ENCODE measurements at places on chromosomes 11 and 22.

GRCh38 chr22:36117053-36117554 is 43.5 kb downstream of the APOL3 start:
- no peak for DNase-seq

DNA sequence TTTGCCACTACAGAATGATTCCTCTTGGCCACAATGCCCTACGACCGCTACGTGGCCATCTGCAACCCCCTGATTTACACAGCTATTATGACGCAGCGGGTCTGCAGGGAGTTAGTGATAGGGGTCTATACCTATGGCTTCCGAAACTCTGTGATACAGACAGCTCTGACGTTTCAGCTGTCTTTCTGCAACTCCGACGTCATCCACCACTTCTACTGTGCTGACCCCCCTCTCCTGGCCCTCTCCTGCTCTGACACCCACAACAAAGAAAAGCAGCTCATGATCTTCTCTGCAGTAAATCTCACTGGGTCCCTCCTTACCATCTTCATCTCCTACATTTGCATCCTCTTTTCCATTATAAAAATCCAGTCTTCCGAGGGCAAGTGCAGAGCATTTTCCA is 52.3 kb upstream of the OR5P2 start:
- DNase-seq, result no peak

DNA sequence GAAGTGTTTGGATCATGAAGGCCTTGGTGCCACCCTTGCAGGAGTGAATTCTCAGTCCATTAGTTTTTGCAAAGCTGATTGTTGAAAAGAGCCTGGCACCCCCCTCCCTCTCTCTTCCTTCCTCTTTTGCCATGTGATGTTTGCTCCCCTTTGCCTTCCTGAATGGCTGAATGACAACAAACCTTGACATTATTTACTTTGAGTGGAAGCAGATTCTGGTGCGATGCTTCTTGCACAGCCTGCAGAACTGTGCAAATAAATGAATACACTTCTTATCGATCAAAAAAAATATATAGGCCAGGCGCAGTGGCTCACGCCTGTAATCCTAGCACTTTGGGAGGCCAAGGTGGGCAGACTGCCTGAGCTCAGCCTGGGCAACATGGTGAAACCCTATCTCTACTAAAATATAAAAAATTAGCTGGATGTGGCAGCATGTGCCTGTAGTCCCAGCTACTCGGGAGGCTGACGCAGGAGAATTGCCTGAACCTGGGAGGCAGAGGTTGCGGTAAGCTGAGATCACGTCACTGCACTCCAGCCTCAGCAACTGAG is 2.0 kb upstream of the NARS2 start:
- no peak for DNase-seq

DNA sequence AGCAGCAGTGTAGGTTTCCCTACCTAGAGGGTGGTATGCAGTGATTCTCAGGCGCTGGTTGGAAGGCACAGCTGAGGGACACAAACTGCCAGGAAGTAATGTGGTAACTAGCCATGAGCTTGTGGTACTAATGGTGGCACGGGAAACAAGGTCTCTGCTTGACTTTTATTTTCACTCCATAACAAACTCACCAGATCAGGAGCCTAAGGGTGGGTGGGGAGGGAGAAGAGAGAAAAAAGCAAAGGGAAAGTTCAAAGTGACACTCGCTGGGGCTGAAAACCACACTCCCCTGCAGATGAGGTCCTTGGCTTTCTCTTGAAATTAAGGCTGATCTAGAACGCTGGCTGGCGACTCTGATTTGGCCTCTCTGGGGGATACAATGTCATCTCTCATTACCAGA is 22.0 kb downstream of the TRAF6 start:
- DNase-seq, result no peak

DNA sequence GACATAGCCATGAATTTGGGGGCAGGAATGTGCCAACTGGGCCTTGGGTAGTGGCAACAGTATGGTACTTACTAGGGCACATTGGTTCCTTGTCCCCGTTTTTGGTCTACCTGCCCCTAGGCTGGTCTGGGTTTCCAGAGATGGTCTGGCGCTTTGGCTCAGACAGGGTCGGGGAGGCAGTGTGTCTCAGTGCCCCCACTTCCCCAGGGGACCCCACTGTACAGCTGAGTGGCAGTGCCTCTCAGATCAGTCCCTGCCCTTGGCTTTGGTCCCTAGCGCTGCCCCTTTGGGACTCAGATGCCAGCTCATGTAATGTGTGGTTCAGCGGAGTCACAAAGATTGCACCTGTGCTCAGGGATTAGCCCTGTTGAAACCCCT is 3.3 kb downstream of the RIC8A start:
- DNase-seq, result no peak

GRCh38 chr11:120129570-120129969 is 8.3 kb downstream of the TRIM29 start:
- DNase-seq, result no peak

DNA sequence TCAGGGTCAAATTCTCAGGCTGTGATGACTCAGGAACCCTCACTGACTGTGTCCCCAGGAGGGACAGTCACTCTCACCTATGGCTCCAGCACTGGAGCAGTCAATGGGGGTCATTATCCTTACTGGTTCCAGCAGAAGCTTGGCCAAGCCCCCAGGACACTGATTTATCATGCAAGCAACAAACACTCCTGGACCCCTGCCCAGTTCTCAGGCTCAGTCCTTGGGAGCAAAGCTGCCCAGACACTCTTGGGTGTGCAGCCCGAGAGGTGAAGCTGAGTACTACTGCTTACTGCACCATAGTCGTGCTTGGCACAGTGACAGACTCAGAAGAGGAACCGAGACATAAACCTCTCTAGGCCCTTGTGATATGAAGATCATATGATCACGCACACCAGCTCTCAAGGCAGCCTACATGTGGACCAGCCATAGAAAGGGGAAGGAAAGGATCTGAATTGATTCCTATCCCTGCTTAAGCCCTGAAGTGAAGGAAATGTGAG is 58.2 kb downstream of the ZNF280B start:
- no peak for DNase-seq

DNA sequence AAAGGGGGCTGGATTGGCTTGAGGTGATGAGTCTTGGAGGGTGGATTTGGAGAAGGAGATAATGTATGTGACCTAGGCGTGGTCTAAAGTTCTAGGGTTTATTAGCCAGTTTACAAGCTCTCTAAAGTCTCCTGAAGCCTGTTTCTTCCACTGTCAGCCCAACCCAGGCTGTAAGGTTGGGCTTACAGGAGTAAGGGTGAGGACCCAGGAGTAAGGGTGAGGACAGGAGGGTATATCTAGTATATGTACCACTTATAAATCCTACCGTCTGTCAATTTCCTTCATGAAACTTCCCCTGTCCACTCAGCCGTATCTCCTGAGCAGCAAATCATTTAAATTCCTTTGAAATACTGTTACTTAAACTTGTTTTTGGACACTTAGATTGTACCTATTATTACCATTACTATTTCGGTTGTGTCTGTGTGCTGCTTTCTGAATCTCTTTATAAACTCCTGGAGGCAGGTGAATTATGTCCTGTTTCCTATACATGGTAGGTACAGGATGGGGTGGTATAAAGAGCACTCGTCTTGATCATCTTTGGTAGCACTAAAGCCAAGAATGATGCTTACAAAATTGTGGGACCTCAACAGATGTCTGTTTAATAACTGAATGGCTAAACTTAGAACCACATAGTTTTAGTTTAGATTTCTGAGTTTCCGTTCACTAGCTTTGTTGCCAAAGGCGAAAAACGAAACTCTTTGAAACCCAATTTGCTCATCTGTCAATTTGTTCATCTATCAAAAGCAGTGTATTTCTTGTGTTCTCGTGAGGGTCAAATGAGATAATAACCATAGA is 192.0 kb downstream of the GRIK4 start:
- no peak for DNase-seq

DNA sequence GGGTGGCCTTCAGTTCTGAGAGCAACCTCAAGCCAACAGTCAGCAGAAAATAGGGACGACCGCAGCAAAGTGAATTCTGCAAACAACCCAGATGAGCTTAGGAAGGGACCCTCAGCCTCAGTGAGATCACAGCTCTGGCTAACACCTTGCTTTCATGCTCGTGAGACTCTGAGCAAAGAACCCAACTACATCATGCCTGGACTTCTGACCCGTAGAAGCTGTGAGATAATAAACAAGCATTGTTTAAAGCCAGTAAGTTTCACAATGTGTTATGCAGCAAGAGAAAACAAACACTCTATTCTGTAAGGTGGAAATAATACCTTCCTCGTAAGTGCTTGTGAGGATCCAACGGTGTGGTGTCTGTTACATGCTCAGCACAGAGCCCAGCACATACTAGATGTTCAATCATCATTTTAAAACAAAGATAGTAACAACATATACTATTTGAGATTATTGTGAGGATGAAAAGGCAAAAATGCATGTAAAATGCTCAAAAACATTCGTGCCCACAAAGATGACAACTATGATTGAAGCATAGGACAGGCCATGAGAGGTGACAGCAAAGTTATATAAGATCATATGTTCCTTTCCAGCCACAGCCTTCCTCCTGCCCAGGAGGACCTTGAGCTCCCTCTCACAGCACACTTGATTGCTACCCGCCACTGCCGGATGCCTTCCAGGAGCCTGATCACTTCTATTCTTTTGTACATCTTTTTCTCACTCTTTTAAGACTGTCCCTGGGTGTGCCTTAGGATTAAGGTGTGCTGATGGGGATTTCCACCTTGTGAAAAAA is 433.3 kb downstream of the BUD13 start:
- DNase-seq, result no peak

- peak; percentile 91 for DNase-seq
Measured at GRCh38 chr11:130166457-130166784, 6.8 kb downstream of the ST14 start.

- DNase-seq, result no peak
Measured at GRCh38 chr11:46999217-46999616, 62.7 kb downstream of the CSTPP1 start.

DNA sequence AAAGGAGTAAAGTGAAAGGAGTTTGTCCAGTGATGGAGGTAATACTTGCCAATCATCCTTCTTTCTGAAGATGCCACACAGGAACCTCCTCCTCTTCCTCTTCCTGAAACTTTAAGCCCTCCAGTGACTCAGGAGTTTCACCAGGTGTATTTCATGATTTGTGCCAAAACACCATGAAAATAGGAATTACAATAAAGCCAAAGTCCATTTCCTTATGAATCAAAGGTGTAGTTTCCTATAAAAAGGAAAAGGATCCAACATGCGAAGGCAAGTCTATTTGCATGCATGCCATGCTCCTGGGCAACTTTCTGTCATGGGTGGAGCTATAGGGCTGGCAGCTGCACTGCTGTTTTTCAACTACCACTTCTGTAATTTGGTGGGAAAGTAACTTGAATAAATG is 9.8 kb upstream of the POU2AF1 start:
- no peak for DNase-seq

DNA sequence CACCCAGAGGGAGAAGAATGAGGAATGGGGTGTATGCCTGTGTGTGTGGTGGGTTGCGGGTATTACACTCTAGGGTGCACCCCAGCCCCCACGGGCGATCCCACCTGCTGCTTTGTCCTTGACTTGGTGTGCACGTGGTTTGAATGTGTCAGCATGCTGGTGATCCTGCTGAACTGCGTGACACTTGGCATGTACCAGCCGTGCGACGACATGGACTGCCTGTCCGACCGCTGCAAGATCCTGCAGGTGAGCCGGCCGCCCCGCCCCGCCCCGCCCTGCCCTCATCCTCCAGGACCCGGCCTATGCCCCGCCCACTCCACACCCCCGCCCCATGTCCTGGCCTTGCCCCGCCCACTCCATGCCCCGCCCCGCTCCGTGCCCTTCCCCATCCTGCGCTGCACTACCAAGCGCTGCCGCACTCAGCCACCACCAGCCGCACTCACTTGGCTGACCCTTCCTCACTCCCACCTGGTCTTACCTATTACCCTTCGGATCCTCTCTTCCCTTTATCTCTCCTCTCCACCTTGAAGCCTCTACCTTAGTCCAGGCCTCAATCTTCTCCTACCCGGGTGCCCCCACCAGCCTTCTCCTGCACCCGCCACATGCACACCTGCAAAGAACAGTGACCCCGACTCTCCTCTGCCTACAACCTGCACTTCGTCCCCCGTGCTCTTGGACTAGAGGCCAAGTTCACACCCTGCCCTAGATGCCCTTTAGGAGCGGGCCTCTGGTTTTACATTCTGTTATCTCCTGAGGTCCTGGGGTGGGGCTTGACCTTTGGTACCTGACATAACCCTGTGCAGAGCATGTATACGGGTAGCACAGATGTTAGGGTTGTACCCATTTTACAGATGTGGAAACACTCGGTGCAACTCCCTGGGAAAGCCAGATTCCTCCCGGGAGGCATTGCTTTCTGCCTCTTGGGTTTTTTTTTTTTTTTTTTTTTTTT is 27.7 kb downstream of the CACNA1I start:
- no peak for DNase-seq

DNA sequence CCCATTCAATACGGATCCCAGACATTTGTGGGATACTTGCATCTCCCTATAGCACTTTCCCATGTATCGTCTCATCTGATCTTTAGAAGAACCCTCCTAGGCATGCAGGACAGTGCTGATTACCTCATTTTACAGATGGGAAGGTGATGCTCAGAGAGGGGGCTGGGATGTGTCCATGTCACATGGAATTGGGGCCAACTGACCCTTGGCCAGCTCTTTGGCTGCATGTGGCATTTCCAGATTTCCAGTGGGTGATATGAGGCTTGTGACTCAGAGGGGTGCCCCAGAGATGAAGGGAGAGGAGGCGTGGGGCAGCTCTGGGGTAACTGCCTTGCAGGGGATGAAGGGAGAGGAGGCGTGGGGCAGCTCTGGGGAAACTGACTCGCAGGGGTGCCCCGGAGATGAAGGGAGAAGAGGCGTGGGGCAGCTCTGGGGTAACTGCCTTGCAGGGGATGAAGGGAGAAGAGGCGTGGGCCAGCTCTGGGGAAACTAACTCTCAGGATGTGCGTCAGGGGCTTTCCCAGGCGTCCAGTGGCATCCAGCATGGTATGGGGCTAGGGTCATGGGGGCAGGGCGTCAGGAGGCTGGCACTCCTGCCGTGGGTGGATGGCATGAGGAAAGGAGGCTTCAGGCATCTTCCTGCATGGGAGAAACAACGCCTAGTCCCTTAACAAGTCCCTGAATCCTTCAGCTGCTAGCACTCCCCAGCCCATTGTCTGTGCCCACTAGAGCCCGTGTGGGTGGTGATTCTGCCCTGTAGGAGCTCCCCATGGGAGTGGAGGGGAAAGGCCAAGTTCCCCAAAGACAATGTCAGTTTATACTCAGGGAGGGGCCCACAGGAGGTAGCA is 11.9 kb upstream of the CERK start:
- peak; percentile 47 for DNase-seq

DNA sequence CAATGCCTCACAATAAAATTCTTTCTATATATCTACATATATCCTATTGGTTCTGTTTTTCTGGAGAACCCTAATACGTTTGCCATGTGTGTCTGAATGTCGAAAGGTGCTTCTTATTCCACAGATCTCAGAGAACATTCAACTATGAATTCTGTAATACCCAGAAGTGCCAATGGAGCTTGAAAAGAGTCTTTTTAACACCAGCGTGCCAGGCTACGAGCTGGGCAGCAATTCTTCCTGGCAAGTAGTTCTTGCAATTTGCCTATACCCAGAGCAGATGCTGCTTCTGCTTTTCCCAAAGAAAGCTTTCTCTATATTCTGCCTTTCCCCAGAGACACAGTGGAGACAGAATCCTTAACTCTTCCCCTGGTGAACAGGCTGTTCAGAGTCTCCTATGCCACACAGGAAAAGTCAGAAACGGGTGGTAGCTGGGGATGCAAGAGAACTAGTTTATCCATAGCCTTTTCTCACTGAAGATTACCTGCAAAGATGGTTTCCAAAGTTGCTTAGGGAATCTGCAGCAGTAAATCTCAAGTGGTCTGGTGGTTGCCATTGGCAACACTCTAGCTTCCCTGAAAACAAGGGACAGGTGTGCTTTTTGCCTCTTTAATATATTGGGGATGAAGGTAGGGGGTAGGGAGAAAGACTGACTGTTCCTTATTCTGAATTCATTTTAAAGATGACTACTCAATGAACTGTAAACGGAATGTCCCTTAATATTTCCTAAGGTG is 16.8 kb upstream of the PAFAH1B2 start:
- DNase-seq, result no peak

All from HFFc6 (cell line).